ENCODE measurements at places on chromosomes 11 and 22.

- H3K27me3 ChIP-seq = no peaks in the 10 kb centered on the region
- no peak overlapping the region for H3K4me3 ChIP-seq
- no peak overlapping the region for H3K27ac ChIP-seq
- no peaks in the 10 kb centered on the region for H3K36me3 ChIP-seq
These were observed 2.7 kb downstream of the GPR137 start for GRCh38 chr11:64288353-64288750.

- H3K36me3 ChIP-seq = no peaks in the 10 kb centered on the region
- H3K4me3 ChIP-seq = no peak overlapping the region
- no peaks in the 10 kb centered on the region for H3K27me3 ChIP-seq
- H3K4me1 ChIP-seq = peaks cover 7% of the 10 kb centered on the region
These were observed 48.7 kb downstream of the IGLL1 start for GRCh38 chr22:23531283-23531956.

- no peaks in the 10 kb centered on the region for H3K27me3 ChIP-seq
- H3K36me3 ChIP-seq = no peaks in the 10 kb centered on the region
- H3K4me3 ChIP-seq = no peak overlapping the region
- no peaks in the 10 kb centered on the region for H3K4me1 ChIP-seq
- DNase-seq = no peak
These were observed 23.4 kb upstream of the CREB3L1 start for GRCh38 chr11:46254133-46254491.

- no peaks in the 10 kb centered on the region for H3K27me3 ChIP-seq
- no peak for DNase-seq
- peaks cover 100% of the 10 kb centered on the region for H3K4me1 ChIP-seq
- peaks cover 25% of the 10 kb centered on the region for H3K36me3 ChIP-seq
- peak overlapping the region; percentile 97 for H3K27ac ChIP-seq
These were observed 9.3 kb downstream of the CD44 start for GRCh38 chr11:35148163-35148837.

GRCh38 chr11:108751444-108751843, 86.6 kb downstream of the DDX10 start:
- no peak overlapping the region for H3K27ac ChIP-seq
- H3K4me1 ChIP-seq = peaks cover 3% of the 10 kb centered on the region
- no peak for DNase-seq
- no peaks in the 10 kb centered on the region for H3K27me3 ChIP-seq
- H3K4me3 ChIP-seq = no peak overlapping the region

GRCh38 chr22:46296257-46297150, at the start of gene GTSE1:
Gene GTSE1 (plus strand): TSS chr22:46296870. CDS start chr22:46297401, 531 bp downstream.
- H3K36me3 ChIP-seq = peaks cover 6% of the 10 kb centered on the region
- H3K4me3 ChIP-seq = peak within 1 kb of the TSS; percentile 74
- peak within 1 kb of the TSS; percentile 82 for H3K27ac ChIP-seq
- H3K27me3 ChIP-seq = no peaks in the 10 kb centered on the region

DNA sequence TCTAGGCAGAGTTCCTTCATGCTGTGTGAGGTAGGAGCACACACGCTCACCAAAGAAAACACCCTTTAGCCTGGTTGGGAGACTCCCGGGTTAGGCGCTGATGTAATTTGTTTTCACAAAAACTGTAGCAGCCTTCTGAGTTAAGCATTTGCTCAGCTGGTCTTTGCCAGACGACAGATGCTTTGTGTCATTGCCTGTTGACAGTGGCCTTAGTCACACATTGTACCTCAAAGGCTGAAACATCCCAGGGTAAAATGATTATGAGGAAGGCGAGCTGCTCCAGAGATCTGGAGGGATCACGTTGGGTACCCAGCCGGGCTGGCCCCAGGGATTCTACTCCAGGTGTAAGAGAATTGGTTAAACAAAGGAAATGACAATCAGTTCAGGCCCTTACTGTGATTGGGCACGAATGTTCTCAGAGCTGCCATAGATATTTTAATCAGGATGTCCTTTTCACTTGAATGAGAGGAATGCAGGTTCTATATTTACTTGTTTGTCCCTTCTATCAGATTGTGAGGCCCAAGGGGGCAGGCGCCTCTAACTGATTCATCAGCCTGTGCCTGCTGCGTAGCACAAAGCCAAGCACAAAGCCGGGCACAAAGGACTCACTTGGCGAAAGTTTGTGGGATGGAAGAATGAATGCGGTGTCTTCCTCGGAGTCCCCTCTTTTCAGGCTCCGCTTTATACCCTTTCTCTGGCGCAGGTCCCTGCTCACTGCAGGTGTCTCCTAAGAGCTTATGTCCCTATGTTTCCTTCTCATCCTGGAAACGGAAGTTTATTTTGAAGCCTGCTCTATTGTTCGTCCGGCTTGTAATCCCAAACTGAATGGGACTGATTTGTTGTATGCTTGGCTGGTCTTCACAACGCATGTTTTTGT, 47.1 kb downstream of the ADM start:
- H3K27ac ChIP-seq = peak overlapping the region; percentile 57
- peaks cover 9% of the 10 kb centered on the region for H3K4me1 ChIP-seq
- no peaks in the 10 kb centered on the region for H3K27me3 ChIP-seq
- no peaks in the 10 kb centered on the region for H3K36me3 ChIP-seq
- H3K4me3 ChIP-seq = 0 out of 2 replicates have a peak overlapping the region, but pooled peaks have one; percentile 2
- DNase-seq = peak; percentile 81

DNA sequence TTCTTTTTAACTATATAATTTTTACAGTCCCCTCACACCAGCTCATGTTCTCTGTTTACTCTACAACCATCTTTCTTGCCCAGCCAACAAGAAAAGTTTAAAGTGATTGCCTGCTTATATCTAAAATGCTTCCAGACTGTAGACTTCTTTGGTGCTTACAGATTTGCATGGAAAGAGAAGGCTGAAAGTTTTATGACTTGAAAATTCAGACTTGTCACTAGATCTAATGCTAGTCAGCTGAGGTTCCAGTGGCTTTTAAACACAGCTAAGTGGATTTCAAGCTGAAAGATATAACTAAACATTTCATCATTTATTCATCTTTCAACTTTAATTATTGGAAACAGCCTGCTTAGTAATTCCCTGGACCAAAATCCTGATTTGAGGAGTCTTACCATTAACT, 178.4 kb downstream of the NAV2 start:
- DNase-seq = no peak
- no peaks in the 10 kb centered on the region for H3K27me3 ChIP-seq
- H3K27ac ChIP-seq = no peak overlapping the region

DNA sequence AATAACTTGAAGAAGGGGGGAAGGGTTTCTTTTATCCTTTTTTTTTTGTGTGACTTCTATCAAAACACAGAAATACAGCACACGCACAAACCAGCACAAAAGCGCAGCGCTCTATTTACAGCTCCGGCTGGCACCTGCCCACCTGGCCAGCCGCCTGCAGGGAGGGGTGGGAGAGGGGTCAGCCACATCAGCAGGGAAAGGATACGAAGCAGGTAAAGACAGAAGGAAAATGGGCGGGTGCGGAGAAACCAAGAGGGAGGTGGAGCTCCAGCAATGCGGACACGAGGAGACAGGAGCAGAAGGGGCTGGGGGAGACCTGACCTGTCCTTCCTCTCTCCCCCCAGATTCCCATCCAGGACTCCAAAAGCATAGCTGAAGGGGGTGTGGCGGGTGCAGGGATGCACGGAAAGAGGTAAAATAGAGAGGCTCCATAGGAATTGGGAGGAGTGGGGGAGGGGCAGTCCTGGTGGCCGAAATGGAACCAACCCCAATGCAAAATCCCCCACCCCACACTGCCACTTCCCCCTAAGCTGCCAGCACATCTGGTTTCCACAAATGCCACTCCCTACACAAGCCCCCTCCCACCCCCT, 14.1 kb downstream of the CXCR5 start:
- 0 out of 2 replicates have a peak, but pooled peaks cover 3% of the 10 kb centered on the region for H3K36me3 ChIP-seq
- DNase-seq = no peak
- H3K27me3 ChIP-seq = no peaks in the 10 kb centered on the region
- H3K4me1 ChIP-seq = peaks cover 58% of the 10 kb centered on the region
- peak overlapping the region; percentile 78 for H3K27ac ChIP-seq
- no peak overlapping the region for H3K4me3 ChIP-seq

DNA sequence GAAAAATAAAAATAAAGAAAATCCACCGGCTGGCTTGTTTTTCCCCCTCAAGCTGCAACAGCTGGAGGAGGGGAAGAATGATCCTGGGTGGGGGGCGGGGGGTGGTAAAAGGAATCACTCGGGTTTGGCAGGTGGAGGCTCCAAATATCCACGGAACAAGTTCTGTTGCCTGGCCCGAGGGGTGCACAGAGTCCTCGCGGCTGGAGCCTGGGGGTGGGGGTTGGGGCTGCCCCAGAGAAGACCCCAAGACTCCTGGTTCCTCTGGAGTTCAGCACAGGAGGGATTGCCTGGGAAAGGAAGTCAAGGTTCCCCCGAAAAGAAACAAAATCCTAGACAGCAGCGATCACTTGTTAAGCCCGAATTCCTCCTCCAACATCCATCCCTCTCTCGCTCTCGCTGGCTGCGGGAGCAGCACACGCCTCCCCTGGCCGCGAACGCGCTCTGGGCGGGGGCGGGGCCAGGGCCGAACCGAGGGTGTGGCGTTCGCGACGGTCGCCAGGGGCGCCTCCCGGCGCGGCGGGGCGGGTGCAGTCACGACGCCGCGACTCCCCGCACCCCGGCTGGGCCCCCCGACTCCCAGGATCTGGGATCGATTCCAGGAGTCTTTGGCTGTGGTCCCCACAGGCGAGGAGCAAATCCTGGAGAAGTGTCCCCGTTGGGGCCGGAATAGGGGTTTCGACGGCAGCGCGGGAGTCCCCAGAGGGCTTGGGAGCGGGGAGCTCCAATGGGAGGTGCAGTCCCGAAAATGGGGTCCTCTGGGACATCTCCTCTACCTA, at the start of gene KCNA4:
TSS of gene KCNA4 (minus strand) at position 443 of the 776 bp plus-strand sequence. CDS start 4,352 bp downstream, outside the sequence.
- DNase-seq = no peak
- no peaks in the 10 kb centered on the region for H3K36me3 ChIP-seq
- H3K4me3 ChIP-seq = no peak within 1 kb of the TSS
- no peaks in the 10 kb centered on the region for H3K27me3 ChIP-seq
- no peaks in the 10 kb centered on the region for H3K4me1 ChIP-seq
- H3K27ac ChIP-seq = no peak within 1 kb of the TSS

- no peak overlapping the region for H3K27ac ChIP-seq
- no peak for DNase-seq
- H3K4me1 ChIP-seq = peaks cover 3% of the 10 kb centered on the region
- no peaks in the 10 kb centered on the region for H3K36me3 ChIP-seq
These were observed 393.5 kb downstream of the TBC1D22A start for GRCh38 chr22:47155912-47156311.

GRCh38 chr11:91394727-91395414, 829.7 kb upstream of the FAT3 start:
- H3K27ac ChIP-seq = no peak overlapping the region
- H3K36me3 ChIP-seq = no peaks in the 10 kb centered on the region
- H3K27me3 ChIP-seq = no peaks in the 10 kb centered on the region

- H3K27me3 ChIP-seq = no peaks in the 10 kb centered on the region
- no peaks in the 10 kb centered on the region for H3K36me3 ChIP-seq
- no peak for DNase-seq
These were observed 13.7 kb upstream of the DRD2 start for GRCh38 chr11:113488931-113489351.
